A172 (cell line): ENCODE measurements at places on chromosomes 1 and 21. TPM values are rescaled to one million over a fixed set of nuclear protein-coding genes. Genes with fewer than 3 reads are reported as not detected.

The MAP1LC3C gene
- 2.6 and 8.0 TPM in 2 replicates for total RNA-seq

The OR2T2 gene
- total RNA-seq = not detected in 2 replicates

The FCER1A gene
- total RNA-seq = not detected in 2 replicates

The SELENBP1 gene
- total RNA-seq = 0.22 and 0.41 TPM in 2 replicates

The RAB7B gene
- 0.29 TPM in 2 replicates for total RNA-seq

The NBPF6 gene
- not detected in 2 replicates for total RNA-seq

The ZNF648 gene
- not detected in 2 replicates for total RNA-seq

The PLCH2 gene
- total RNA-seq = 0.05 TPM in 1 of 2 replicates, not detected in the other

The PRELP gene
- total RNA-seq = 0.07 TPM in 1 of 2 replicates, not detected in the other

The KCNN3 gene
- 0.10 and 0.36 TPM in 2 replicates for total RNA-seq

The LAMB3 gene
- 7.0 and 13.7 TPM in 2 replicates for total RNA-seq
